ENCODE measurements at places on chromosomes 5 and 9. TPM values are rescaled to one million over a fixed set of nuclear protein-coding genes. Genes with fewer than 3 reads are reported as not detected.
A peak's percentile ranks its signal among the peaks of the same experiment; 100 is the strongest.

GRCh38 chr9:35606138-35606504 is 1.1 kb downstream of the TESK1 start:
- peak; percentile 17 for DNase-seq
- peaks cover 21% of the 10 kb centered on the region for H3K4me1 ChIP-seq
- H3K27ac ChIP-seq: no peak overlapping the region
- H3K4me3 ChIP-seq: peak overlapping the region; percentile 58
- no peaks in the 10 kb centered on the region for H3K27me3 ChIP-seq

GRCh38 chr5:145520335-145520734 is 314.8 kb downstream of the PRELID2 start:
- no peaks in the 10 kb centered on the region for H3K36me3 ChIP-seq
- DNase-seq: no peak
- H3K27ac ChIP-seq: no peak overlapping the region
- H3K27me3 ChIP-seq: no peaks in the 10 kb centered on the region
- no peaks in the 10 kb centered on the region for H3K4me1 ChIP-seq

ARHGEF37 gene
- 0.27 TPM for total RNA-seq

DNA sequence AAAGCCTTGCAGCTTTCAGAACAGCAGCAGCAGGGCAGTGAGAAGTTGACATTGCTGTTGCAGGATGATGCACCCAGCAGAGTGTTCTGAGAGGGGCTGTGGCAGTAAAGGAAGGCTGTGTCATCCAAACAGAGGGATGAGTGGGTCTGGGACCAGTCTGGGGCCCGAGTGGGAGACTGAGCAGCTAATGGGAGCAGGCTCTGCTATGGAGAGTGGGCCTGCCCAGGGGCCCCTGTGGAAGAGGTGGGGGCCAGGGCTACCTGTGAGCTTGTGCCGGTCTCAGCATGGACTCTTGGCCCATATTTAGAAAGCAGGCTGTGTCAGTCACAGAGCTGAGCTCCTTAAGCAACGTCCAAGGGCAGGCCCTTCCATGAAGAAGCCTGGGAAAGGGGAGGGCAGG is 26.0 kb upstream of the PITX1 start:
- no peak overlapping the region for H3K27ac ChIP-seq
- peaks cover 20% of the 10 kb centered on the region for H3K4me1 ChIP-seq
- no peaks in the 10 kb centered on the region for H3K36me3 ChIP-seq
- no peak overlapping the region for H3K4me3 ChIP-seq
- peaks cover 7% of the 10 kb centered on the region for H3K27me3 ChIP-seq

GRCh38 chr9:89453452-89453851 is 44.5 kb downstream of the SEMA4D start:
- no peaks in the 10 kb centered on the region for H3K4me1 ChIP-seq
- no peak for DNase-seq
- no peak overlapping the region for H3K27ac ChIP-seq

PAIP1 gene
- 102 TPM for total RNA-seq

GRCh38 chr5:27450607-27451006 is 412.2 kb upstream of the CDH9 start:
- H3K4me3 ChIP-seq: no peak overlapping the region
- no peaks in the 10 kb centered on the region for H3K36me3 ChIP-seq
- H3K27me3 ChIP-seq: no peaks in the 10 kb centered on the region
- H3K27ac ChIP-seq: no peak overlapping the region

IFNE gene
- not detected for total RNA-seq

DNA sequence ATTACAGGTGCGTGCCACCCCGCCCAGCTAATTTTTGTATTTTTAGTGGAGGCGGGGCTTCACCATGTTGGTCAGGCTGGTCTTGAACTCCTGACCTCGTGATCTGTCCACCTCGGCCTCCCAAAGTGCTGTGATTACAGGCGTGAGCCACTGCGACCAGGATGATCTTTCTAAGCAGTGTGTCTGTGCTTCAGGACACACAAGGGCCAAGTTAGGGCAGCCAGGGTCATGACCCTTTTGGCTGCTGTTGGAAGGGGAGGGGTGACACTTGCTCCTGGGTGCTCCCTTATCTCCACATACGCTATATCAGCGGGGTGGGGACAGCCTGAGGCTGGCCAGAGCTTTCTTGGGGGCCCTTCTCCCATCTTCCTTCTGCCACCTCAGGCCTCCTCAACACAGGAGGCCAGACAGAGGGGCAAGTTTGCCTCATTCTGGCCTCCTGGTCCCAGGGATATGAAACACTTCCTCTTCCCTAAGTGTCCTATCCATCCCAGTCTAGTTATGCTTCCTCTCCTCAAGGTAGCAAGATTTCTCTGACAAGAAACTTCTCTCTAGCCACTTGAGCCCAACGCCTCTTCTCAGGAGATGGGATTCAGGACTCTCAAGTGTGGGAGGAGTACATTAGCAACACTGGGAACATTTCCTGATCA is 1.9 kb upstream of the ZNF79 start:
- H3K4me1 ChIP-seq: peaks cover 32% of the 10 kb centered on the region
- DNase-seq: peak; percentile 45
- no peaks in the 10 kb centered on the region for H3K27me3 ChIP-seq
- H3K36me3 ChIP-seq: peaks cover 3% of the 10 kb centered on the region

TPPP gene
- 0.07 TPM for total RNA-seq

DNA sequence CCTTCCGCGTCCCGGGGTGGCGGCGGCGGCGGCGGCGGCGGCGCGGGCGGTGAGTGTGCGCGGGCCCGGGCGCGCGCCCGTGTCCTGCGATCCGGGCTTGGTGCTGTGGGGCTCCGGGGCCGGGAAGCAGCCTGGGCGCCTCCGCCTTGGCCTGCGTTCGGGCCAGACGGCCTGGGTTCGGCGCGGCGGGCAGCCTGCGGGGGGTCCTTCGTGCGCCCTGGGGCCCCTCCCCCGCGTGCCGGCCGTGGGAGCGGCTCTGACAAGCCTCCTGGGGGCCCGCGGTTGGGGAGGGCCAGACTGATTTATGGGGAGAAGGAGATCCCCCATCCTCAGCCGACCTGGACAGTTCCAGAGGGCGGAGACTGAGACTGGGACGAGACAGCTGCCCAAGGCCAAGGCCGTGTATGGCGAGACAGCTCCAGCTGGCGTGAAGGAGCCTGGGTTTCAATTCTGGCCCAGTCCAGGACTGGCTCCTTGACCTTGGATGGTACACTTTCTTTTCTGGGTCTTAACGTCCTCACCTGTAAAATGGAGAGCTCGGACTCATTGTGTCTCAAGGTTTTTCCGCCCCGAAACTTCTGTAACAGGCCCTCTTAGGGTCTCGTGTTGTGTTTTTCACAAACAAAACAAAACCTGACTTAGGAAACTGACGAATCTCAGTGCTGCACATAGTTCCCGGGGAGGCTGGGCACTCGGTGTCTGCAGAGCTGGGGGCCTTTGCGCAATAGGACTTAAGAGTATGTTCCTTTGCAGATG is 603 bp downstream of the TMEM268 start:
- peak overlapping the region; percentile 91 for H3K27ac ChIP-seq
- no peaks in the 10 kb centered on the region for H3K36me3 ChIP-seq
- DNase-seq: peak; percentile 78

DNA sequence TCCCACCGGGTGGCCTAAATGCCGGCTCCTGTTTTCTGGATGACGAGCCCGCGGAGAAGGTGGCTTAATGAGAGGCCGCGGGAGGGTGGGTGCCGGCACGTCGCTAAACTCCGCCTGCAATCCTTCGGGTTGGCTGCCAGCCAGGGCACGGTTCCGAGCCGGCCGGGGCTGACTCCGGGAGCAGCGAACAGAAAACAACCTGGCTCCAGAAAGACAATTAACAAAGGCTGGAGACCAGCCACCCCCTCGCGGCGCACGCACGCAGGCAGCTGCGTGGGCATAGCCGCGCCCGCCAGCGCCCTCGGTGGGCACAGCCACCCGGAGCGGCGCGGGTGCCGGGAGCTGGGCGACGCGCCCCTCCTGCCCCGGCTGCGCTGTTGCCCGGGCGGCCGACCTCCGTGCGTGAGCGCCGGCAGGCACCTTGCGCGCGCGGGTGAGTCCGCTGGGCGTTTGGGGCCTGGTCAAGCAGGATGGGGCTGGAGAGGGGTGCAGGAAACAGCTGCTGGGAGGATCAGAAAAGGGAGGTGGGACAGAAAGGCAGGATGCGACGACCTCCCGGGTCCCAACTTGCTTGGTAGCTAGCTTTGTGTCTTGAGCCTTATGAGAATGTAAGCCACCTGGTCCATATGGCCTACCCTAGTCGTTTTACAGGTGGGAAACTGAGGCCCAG is at the start of gene ARHGEF37:
Gene ARHGEF37, plus strand, starts transcription at position 307 of the 670 bp plus-strand sequence. CDS start 16,272 bp downstream, outside the sequence.
- H3K27ac ChIP-seq: no peak within 1 kb of the TSS
- H3K4me3 ChIP-seq: no peak within 1 kb of the TSS
- peaks cover 5% of the 10 kb centered on the region for H3K4me1 ChIP-seq
- no peak for DNase-seq
- H3K36me3 ChIP-seq: no peaks in the 10 kb centered on the region
- H3K27me3 ChIP-seq: no peaks in the 10 kb centered on the region

WWC1 gene
- 0.60 TPM for total RNA-seq

MLANA gene
- not detected for total RNA-seq

DNA sequence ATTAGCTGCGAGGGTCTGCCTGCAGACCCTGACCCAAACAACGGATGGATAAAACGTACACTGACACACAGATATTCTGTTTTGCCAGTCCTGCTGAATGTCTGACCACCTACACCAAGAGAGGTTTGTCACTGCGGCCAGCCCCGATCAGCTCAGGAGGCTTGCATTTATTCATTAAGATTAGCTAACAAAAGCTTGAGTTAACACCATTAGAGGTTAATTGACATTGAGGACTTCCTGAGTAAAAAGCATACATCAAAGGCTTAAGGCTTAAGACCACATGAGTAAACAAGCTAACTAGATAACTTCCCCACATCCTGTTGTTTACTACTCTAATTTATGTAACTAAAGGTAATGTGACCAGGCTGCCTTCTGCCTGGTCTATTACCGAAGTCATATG is 198.1 kb upstream of the TRPC7 start:
- H3K4me3 ChIP-seq: no peak overlapping the region
- H3K27ac ChIP-seq: no peak overlapping the region
- no peaks in the 10 kb centered on the region for H3K4me1 ChIP-seq
- DNase-seq: no peak
- H3K36me3 ChIP-seq: no peaks in the 10 kb centered on the region

DNA sequence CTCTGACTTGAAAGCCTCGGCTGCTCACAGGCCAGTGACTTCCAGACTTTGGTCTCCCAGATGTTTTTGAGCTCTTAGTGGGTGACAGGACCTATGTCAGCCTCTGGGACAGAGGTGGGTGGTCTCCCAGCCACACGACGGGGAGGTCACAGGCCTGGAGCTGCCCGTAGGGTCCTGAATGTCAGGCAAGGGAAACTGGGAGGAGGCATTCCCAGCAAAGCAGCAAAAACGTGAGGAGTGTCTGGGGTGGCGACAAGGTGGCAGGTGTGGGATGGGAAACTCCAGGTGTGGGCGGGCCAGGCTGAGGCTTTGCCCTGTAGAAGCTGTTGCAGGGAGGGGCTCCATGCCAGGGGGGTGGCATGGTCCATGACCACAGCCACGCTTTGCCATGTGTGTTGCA is 110.5 kb downstream of the CACNA1B start:
- H3K27ac ChIP-seq: no peak overlapping the region
- H3K27me3 ChIP-seq: peaks cover 8% of the 10 kb centered on the region
- no peaks in the 10 kb centered on the region for H3K36me3 ChIP-seq
- no peak overlapping the region for H3K4me3 ChIP-seq

COL15A1 gene
- total RNA-seq: 5.1 TPM

IL5 gene
- not detected for total RNA-seq

- no peaks in the 10 kb centered on the region for H3K4me1 ChIP-seq
- no peak overlapping the region for H3K4me3 ChIP-seq
- H3K36me3 ChIP-seq: no peaks in the 10 kb centered on the region
- no peak for DNase-seq
Observed at GRCh38 chr5:80964491-80964890, 4.3 kb downstream of the RASGRF2 start.

ORM2 gene
- 0.98 TPM for total RNA-seq

- no peaks in the 10 kb centered on the region for H3K4me1 ChIP-seq
- H3K27ac ChIP-seq: no peak overlapping the region
- no peak overlapping the region for H3K4me3 ChIP-seq
- no peak for DNase-seq
- H3K36me3 ChIP-seq: no peaks in the 10 kb centered on the region
Observed at GRCh38 chr5:173645437-173645807, 29.0 kb upstream of the BOD1 start.

DNA sequence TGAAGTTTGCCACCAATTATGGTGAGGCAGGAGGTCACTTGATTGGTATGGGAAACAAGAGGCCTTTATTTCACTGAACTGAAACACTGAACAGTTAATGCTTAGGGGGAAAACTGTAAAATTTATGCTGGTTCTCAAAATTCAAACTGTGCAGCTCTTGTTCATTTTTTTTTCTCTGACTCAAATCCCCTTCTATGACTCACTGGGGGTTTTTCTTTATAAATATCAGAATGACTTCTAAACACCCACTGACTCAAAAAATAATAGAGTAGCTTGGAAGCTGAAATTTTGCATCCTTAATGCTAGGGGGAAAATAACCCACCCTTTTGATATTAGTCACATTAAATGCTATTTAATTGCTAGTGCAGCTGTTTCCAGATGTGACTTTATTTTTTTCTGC is 24.1 kb upstream of the OTP start:
- H3K27me3 ChIP-seq: peaks cover 2% of the 10 kb centered on the region
- H3K27ac ChIP-seq: no peak overlapping the region
- no peaks in the 10 kb centered on the region for H3K4me1 ChIP-seq
- no peaks in the 10 kb centered on the region for H3K36me3 ChIP-seq
- no peak overlapping the region for H3K4me3 ChIP-seq
- no peak for DNase-seq

GRCh38 chr5:132180134-132180745 is 47.4 kb downstream of the P4HA2 start:
- peak; percentile 74 for DNase-seq
- H3K27me3 ChIP-seq: no peaks in the 10 kb centered on the region
- H3K36me3 ChIP-seq: peaks cover 5% of the 10 kb centered on the region
- peaks cover 37% of the 10 kb centered on the region for H3K4me1 ChIP-seq
- peak overlapping the region; percentile 82 for H3K27ac ChIP-seq

DNA sequence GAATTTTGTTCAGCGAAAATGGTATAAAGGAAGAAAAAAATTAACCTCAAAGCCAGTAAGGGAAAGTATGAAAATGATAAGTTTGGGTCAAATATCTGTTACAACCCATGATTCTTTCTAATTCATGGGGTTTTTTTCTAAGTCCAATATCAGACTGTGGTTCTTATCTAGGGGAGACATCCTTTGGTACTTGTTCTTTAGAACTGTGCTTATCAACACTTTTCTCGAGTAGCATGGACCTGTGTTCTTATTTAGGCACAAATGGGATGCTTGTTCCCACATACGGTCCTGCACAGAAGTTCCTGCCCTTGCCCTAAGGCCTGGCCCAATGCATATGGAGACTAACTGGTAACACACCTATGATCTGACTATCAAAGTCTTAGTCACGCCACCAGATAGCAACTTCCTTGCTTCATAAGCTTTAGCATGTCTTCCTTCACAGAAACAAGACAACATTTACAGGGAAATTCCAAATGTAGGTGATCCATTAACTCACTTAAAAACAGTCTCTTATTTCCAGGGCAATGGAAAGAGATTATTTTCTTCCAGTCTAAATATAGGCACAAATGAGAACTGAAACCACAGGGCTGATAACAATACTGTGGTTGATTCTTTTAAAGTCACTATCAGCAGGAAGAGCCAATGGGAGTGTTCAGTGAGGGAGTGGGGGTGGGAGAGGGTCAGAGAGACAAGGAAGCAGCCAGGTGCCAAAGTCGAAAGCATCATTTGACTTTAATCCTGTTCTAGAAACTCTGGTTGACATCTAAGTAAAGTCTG is 268.8 kb upstream of the ANKRD55 start:
- H3K27ac ChIP-seq: no peak overlapping the region
- H3K36me3 ChIP-seq: no peaks in the 10 kb centered on the region
- peak; percentile 58 for DNase-seq
- no peaks in the 10 kb centered on the region for H3K27me3 ChIP-seq
- H3K4me3 ChIP-seq: no peak overlapping the region

Measured in K562 (cell line).